ENCODE measurements at places on chromosomes 3 and 15.

- DNase-seq = peak; percentile 9
Observed at GRCh38 chr15:22811640-22812039, 25.2 kb downstream of the NIPA1 start.

DNA sequence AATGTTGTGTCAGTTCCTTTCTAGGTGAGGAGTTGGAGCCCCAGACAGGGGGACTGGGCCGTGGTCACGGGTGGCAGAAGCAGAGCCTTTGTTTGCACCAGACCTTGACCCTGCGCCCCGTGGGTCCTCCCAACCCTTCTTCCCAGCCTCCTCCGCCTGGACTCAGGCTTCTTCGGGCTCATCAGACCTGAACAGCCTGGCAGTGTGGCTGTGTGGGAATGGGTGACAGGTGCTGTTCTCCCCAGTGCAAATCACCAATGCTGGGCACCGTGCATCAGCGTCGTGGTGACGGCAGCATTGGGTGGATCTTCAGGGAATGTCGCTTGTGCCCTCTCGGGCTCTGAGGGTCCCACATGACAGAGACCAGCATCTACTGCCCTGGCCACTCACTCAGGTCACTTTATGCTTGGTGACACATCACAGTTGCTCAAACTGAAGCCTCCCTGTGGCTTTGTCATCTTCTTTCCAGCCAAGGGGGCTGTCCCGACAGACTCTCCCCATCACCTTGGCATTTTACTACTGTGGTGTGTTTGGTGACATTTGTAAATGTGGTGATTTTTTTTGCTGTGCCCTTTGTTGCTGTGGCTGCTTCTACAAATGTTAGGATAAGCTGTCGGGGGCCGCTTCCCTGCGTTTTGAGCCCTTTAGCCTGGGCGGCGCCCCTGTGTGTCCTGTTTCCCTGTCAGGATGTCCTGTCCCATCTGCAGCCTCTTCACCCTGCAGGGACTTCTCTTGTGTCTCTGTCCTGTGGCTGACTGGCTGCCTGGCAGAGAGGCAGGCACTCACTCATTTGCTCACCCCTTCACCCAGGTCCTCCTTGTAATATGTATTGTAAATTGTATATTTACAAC is 14.5 kb downstream of the APBA2 start:
- no peak for DNase-seq

GRCh38 chr15:49168016-49168415 is 2.0 kb upstream of the GALK2 start:
- DNase-seq = no peak

- DNase-seq = no peak
Observed at GRCh38 chr3:51400166-51400565, 9.1 kb downstream of the RBM15B start.

GRCh38 chr3:137300703-137301102 is 342.9 kb downstream of the IL20RB start:
- no peak for DNase-seq

GRCh38 chr3:24514119-24514518 is 19.5 kb upstream of the THRB start:
- DNase-seq = no peak

GRCh38 chr15:53644660-53645059 is 114.8 kb downstream of the WDR72 start:
- no peak for DNase-seq

DNA sequence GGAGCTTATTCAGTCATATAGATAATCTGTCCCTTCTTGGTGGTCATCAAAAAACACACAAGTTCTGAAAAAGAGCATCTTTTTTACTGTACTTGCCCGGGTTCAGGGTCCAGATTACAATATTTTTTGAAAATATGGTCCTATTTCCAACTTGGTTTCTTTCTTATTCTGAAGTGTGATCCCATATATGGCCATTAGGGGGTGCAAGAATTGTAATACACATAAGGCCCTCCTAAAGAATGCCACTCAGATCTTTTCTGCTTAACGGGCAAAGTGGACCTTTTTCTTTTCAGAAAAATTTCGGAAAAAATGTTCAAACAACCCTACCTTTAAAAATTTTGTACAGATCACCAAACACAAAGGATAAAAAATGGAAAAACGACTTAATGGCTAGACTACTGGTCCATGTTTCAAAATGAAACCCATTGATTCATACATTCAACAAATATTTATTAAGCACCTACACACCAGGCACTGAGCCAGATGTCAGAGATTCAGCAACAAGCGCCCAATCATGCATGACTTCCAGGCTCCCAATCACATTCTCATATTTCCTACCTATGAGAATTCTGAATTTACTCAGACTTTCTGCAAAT is 102.0 kb upstream of the MYRIP start:
- DNase-seq = peak; percentile 8

DNA sequence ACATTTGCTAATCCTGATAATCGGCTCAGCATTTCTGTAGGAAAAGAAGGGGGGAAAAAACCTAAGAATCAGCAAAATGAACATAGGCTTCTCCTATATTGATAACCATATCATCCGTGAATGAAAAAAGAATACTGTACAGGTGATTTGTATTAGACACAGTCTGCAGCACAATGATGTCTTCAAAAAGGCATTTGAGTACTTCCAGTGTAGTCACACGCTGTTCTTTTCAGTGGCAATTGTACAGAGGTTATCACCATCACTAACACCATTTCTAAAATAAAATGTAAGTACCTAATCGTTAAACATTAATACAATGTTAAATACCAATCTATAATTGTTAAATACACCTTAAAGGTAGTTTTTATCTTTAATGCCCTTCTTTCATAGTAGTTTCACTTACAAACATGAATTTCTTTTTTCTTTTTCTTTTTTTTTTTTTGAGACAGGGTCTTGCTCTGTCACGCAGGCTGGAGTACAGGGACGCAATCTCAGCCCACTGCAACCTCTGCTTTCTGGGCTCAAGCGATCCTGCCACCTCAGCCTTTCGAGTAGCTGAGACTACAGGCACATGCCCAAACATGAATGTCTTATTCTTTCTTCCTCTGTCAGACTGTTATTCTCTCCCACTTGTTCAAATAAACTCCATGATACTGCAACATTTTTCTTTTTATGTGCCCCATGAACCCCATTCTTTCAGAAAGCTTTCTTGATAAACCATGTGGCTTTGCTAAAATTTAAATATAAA is 18.4 kb downstream of the GOLGB1 start:
- no peak for DNase-seq

- DNase-seq = no peak
Observed at GRCh38 chr3:126467611-126467955, 8.1 kb downstream of the ZXDC start.

DNA sequence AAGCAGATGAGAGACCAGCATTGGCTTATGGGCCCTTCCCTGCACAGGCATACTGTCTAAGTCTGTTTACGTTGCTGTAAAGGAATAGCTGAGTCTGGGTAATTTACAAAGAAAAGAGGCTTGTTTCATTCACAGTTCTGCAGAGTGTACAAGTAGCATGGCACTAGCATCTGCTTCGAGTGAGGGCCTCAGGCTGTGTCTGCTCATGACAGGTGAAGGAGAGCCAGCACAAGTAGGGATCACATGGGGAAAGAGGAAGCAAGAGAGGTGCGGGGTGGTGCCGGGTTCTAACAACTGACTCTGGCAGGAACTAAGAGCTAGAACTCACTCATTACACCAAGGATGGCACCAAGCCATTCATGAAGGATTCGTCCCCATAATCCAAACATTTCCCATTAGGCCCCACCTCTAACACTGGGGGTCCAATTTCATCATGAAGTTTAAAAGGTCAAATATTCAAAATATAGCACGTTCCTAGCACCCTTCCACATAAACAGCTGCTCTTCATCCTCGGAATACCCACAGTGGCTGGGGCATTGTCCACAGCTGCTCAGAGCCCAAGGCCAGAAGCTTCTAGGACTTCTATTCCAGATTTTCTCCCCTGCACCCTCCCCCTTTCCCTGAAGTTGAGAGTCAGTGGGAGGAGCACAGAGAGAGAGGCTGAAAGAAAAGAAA is 5.6 kb downstream of the RTP3 start:
- DNase-seq = no peak

GRCh38 chr15:99492716-99493115 is 73.1 kb upstream of the MEF2A start:
- DNase-seq = no peak

GRCh38 chr15:64019764-64020163 is 26.5 kb downstream of the DAPK2 start:
- DNase-seq = no peak

DNA sequence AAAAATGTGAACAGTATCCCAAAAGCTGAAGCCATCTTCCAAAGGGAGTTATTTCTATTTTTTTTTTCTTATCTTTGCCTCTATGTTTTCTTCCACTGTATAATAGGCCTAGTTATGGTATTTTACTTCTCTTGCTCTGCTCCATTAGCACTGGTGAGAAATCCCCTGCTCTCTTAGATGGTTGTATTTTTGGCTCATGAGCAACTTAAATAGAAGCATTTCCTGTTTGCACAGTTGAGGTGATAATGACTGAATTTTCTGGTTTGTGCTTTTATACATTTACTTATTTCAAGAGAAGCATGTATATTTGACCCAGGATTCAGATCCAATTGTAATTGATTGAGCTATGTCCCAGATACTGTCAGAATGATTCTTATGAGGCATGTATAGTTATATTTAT is 61.6 kb upstream of the CD200R1L start:
- DNase-seq = no peak

- no peak for DNase-seq
Observed at GRCh38 chr15:64981812-64982431, 7.8 kb downstream of the SPG21 start.

DNA sequence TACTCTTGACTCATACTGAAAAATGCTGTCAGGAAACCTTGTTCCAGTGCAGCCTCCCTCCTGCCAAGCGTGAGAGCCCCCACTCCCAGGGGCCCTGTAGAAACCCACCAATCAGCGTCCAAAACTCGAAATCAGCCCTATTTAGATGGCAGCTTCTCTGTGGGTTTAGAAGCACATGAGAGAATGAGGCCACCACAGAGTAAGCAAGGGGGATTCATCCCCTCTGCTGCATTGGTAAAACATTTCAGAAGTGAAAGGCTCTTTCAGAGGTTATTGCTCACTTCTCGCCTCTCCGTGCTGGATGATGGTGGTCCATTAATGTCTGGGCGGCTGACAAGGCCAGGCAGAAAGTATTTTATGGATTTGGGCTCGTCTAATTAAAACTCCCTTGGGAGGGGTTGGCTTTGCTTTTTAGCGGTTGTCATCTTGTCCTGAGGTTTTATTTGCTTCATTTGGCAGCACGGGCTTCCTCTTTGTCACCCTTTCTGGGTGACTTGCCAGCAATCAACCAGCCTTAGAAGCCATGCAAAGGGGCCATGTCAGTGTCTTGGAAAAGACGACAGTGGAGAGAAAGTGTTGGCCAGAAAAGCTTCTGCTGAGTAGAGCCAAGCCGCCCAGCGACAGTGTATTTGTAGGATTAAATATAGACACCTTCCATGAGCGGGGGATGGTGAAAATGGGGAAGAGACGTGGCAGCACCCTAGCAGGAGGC is 145.5 kb downstream of the ATP10A start:
- no peak for DNase-seq

GRCh38 chr15:31360158-31360561 is 33.5 kb downstream of the KLF13 start:
- no peak for DNase-seq

- no peak for DNase-seq
Observed at GRCh38 chr15:88538972-88539371, 7.5 kb downstream of the DET1 start.

- DNase-seq = no peak
Observed at GRCh38 chr15:83449250-83449671, 2.1 kb downstream of the SH3GL3 start.

DNA sequence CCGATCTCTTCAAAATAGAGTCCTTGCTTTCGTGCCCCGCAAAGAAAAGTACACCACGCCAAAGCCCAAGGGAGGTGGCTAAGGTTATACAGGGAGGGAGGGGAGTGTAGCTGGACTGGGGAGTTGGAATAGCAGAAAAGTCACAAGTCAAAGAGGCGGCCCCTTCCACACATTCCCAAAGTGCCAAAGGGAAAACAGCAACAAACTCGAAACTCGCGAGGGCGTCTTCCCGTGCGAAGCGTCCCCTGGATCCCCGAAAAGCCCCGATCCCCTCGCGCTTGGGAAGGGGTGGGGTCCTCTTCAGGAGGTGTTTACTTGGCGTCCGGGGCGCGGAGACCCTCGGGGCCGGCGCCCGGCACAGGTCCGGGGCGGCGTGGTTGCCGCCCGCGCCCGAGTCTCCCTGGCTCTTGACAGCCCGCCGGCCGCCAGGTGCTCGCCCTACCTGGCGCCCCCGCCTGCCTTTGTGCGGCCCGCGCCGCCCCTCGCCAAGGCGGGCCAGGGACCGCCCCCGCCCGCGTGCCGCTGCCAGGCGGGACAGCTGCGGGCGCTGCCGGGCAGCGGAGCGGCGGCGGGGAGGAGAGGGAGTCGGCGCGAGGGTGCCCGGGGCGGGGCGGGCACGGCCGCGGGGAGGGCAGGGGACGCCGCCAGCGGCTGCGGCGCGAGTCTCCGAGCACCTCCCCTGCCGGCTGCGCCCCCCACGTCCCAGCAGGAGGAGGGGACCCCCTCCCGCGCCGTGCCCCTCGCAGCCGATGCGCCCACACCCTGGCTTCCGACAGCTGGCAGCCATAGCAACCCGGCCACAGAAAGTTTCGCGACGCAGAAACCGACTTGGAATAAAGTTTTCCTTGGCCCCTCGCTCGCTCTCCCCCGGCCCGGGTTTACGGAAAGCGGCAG is 966 bp downstream of the MYO1E start:
- peak; percentile 18 for DNase-seq

GRCh38 chr15:78050441-78050809 is 27.1 kb downstream of the TBC1D2B start:
- DNase-seq = no peak

- DNase-seq = no peak
Observed at GRCh38 chr15:90553248-90553745, 23.6 kb downstream of the CRTC3 start.

- DNase-seq = no peak
Observed at GRCh38 chr15:57333487-57333886, 42.8 kb upstream of the CGNL1 start.

DNA sequence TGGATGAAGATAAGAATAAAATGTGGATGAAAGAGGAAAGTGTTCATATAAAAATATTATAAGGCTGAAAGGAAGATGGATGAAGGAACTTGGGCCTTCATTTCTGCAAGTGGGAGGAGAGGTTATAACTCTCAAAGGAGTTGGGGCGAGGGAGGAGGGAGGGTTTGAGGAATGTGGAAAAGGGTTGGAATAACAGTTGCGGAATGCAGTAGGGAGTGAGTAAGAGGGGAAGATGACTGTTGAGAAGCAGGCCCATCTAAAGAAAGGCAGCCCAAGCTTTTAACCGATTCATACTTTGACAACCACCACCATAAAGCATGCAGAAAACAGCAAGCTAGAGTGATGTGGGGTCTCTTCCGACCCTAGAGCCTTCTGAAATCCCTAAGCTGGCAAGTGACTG is 8.3 kb upstream of the TM4SF4 start:
- no peak for DNase-seq

- no peak for DNase-seq
Observed at GRCh38 chr3:38992117-38992760, 59.5 kb downstream of the SCN11A start.
